ENCODE measurements at places on chromosomes 3 and 15.

DNA sequence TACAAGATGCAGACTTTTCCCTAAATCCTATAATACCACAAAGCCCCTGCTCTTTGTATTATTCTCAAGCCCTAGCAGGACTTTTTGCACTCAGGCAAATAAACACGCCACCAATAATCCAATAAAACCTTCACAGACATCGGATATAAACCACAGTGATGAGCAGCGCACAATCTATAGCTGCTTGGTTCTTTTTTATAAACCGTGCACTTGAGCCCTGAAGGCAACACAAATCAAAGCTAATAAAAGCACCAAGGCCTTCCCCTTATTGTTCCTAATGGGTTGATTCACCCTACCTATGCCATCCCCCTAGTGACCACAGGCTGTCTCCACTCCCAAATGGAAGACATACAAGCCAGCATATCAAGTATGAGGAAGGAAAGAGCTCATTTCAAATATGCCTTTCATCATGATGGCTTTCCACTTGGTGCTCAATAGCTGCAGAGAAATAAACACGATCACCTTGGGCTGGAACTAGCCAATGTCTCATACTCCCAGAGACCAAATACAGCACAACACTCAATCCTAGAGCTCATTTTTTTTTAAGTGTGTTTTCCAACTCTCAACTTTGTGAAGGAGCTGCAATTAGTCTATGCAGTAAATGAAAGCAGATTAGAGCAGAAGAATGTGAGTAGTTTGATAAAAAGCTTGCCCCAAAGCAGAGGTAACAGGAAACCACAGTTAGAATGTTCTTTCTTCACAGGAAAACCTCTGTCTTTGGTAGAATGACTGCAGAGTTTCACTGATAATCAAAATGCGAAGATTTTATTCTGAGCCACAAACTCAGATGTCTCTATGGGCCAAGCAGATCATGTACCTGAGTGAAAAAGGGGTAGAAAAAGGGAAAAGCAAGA is 573.9 kb downstream of the AGBL1 start:
- no peak for DNase-seq

DNA sequence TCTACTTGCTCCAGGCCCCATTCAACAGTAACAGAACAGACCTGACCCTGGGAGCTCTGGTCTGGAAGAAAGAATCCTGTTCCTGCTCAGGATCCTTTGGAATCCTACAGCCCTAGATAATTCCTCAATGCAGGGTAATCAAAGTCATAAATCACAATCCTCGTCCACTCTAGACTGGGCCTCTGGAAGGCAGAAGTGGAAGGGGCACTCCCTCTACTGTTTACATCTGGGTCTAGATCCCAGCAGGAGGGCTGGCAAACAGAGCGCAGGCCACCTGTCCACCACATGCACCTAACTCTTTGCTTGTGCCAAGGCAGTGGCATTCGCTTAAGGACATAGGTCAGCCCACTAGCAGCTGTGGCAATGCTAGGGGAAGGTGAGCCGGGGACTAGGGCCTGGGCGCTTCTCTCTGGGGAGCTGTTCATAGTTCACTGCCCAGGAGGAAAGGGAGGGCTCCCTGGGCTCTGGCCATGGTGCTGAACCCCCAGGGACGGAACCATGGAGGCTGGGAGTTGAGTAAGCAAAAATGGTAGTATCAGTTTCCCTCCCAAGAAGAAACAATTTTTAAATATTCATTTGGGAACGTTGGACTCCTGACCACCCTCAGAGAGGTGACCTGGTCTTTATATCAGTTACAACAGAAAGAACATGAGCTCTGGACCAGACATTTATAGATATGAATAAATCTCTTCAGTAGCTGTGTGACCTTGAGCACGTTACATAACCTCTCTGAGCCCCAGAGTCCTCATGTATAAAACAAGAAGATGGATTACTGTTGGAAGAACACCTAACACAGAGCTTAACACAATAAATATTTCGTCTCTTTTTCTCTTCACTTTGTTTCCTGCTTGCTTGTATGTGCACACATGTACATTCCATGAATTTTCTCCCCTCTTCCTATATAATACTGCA is 90.2 kb downstream of the NTRK3 start:
- no peak for DNase-seq

- no peak for DNase-seq
These were observed 19.8 kb upstream of the SMAD6 start for GRCh38 chr15:66682246-66682645.

GRCh38 chr15:93894438-93895036 is 336.8 kb upstream of the MCTP2 start:
- DNase-seq, result no peak

GRCh38 chr3:98901119-98901391 is 440 bp downstream of the DCBLD2 start:
- no peak for DNase-seq

DNA sequence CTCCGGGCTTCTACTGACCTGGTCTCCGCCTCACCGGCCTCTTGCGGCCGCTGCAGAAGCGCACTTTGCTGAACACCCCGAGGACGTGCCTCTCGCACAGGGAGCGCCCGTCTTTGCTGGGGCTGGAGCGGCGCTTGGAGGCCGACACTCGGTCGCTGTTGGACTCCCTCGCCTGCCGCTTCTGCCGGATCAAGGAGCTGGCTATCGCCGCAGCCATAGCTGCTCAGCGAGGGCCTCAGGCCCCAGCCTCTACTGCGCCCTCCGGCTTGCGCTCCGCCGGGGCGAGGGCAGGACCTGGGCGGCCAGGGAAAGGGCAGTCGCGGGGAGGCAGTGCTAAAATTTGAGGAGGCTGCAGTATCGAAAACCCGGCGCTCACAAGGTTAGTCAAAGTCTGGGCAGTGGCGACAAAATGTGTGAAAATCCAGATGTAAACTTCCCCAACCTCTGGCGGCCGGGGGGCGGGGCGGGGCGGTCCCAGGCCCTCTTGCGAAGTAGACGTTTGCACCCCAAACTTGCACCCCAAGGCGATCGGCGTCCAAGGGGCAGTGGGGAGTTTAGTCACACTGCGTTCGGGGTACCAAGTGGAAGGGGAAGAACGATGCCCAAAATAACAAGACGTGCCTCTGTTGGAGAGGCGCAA is 319.2 kb downstream of the FGF12 start:
- no peak for DNase-seq

All from HFFc6 (cell line).